EH (cell line): ENCODE measurements at places on chromosomes 4 and X.

DNA sequence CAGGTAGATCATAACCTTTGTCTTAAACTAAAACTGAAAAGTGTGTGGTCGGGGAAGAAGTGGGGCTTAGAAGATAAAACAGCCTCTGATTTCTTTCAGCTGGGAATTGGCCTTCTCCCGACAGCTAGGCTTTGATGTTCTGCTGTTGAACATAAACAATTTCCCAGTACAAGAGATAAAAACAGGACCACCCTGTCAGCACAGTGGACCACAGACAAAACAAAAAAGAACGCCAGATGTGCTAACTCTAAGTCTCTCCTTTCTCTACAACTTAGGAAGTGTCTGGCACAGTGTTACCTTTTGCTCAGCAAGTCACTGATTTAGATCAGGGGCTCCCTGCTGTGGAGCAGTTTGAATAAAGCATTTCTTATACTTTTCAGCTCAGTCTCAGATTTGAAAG lies 87.5 kb upstream of the UXT start:
- DNase-seq = no peak

DNA sequence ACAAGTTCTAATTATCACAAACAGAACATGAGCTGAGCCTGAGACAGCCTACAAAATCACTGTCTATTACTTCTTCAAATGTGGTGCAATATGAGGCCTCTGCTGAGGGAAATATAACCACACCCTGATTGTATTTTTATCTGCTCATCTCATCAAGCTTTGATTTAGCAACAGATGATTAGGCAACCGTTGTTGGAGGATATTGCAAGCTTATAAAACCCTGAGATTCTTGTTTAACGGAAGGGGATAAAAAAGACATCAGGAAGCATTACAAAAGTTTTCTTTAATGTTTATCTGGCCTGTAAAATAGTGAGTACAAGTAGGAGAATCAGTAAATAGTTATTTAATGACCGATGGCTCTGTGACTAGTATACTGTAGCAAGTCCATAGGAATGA lies 108.5 kb downstream of the ZNF330 start:
- DNase-seq = peak; percentile 89

GRCh38 chrX:71107762-71108360 lies 1.3 kb upstream of the CXorf65 start:
- no peak for DNase-seq

GRCh38 chr4:139763205-139763604 lies 97.6 kb downstream of the MGST2 start:
- DNase-seq = no peak

- DNase-seq = no peak
Measured at GRCh38 chrX:18983666-18984380, at the start of gene PHKA2. TSS of gene PHKA2 (minus strand) at chrX:18984114. CDS start at chrX:18983932, 182 bp downstream.

- DNase-seq = peak; percentile 86
Measured at GRCh38 chrX:110168585-110168984, 149.3 kb downstream of the AMMECR1 start.

DNA sequence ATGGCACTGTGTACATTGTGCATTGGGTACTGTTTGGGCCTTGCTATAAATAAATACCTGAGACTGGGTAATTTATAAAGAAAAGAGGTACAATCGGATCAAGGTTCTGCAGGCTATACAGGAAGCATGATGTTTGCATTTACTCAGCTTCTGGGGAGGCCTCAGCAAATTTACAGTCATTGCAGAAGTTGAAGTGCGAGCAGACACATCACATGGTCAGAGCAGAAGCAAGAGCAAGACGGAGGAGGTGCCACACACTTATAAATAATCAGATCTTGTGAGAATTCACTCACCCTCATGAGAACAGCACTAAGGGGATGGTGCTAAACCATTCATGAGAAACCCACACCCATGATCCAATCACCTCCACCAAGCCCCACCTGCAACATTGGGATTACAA lies 505.0 kb downstream of the ARAP2 start:
- no peak for DNase-seq

GRCh38 chr4:24690436-24690835 lies 104.9 kb upstream of the SOD3 start:
- DNase-seq = peak; percentile 38

GRCh38 chr4:123986268-123986798 lies 589.7 kb downstream of the SPRY1 start:
- peak; percentile 96 for DNase-seq

- no peak for DNase-seq
Measured at GRCh38 chrX:149939655-149939904, 1.3 kb upstream of the EOLA2 start.

DNA sequence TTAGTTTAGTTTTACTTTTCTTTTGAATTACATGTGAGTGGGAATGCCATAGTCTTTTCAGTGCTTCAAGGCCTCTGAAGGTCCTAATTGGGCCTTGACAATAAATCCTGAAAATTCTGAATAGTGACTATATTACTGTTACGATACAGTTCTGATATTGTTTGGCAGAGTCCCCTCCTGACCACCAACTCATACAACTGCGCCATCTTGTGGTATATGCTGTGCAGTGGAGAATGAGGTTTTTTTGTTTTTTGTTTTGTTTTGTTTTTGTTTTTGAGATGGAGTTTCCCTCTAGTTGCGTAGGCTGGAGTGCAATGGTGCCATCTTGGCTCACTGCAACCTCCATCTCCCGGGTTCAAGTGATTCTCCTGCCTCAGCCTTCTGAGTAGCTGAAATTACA lies 56.6 kb upstream of the CHRDL1 start:
- DNase-seq = peak; percentile 11

GRCh38 chr4:86972997-86973396 lies 38.2 kb downstream of the AFF1 start:
- no peak for DNase-seq

- DNase-seq = no peak
Measured at GRCh38 chr4:123980736-123981300, 584.2 kb downstream of the SPRY1 start.

- peak; percentile 78 for DNase-seq
Measured at GRCh38 chr4:181548873-181549575, 694.2 kb upstream of the TENM3 start.

- DNase-seq = no peak
Measured at GRCh38 chrX:46204721-46205422, 340.3 kb downstream of the ZNF674 start.

- no peak for DNase-seq
Measured at GRCh38 chr4:158906073-158906472, 137.2 kb downstream of the FNIP2 start.

GRCh38 chr4:15428611-15429010 lies 778 bp downstream of the C1QTNF7 start:
- no peak for DNase-seq

DNA sequence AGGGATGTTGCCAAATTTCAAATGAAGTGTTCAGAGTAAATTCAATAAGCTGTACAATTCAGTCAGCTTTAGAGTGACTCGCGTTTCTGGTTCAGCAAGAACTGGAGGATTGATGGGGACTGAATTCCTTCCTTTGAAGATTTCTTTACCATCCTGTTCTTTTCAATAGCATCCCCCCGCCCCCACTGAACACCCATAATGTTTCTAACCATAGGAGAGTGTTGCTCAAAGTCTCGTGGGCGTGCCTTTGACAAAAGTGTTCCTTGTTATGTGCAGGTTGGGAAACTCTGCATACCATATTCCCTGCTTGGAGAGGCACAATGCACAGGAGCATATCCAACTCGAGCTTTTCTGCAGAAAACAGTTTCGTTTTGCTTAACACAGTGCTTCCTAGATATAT lies 323.5 kb upstream of the CASK start:
- no peak for DNase-seq

- no peak for DNase-seq
Measured at GRCh38 chr4:182400790-182401189, 157.6 kb downstream of the TENM3 start.

DNA sequence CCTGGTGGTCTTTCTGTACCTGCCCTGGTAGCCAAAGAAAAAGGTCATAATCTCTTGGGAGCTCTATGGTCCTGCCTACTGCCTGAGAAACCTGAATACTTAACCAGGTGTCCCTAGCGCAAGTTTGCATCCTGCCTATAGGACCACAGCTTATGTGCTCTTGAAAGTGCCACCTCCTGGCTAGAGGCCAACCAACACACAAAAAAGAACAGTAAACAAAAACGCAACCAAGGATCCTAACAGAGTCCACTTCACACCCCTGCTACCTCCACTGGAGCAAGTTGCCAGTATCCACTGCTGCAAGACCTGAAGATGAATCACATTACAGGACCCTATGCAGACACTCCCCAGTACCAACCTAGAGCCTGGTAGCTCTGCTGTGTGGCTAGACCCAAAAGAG lies 103.2 kb upstream of the PABPC5 start:
- DNase-seq = no peak

- no peak for DNase-seq
Measured at GRCh38 chrX:54994668-54995351, 822 bp upstream of the PFKFB1 start.

GRCh38 chr4:142815834-142816233 lies 30.3 kb downstream of the INPP4B start:
- peak; percentile 73 for DNase-seq

- DNase-seq = peak; percentile 55
Measured at GRCh38 chr4:24771241-24771640, 24.1 kb upstream of the SOD3 start.
